ENCODE measurements at places on chromosomes 12 and 14. TPM values are rescaled to one million over a fixed set of nuclear protein-coding genes. Genes with fewer than 3 reads are reported as not detected.

GRCh38 chr12:94089891-94090290 is 58.5 kb upstream of the PLXNC1 start:
- no peak for DNase-seq
- no peaks in the 10 kb centered on the region for H3K4me1 ChIP-seq
- no peak overlapping the region for H3K27ac ChIP-seq
- H3K36me3 ChIP-seq, result no peaks in the 10 kb centered on the region

DNA sequence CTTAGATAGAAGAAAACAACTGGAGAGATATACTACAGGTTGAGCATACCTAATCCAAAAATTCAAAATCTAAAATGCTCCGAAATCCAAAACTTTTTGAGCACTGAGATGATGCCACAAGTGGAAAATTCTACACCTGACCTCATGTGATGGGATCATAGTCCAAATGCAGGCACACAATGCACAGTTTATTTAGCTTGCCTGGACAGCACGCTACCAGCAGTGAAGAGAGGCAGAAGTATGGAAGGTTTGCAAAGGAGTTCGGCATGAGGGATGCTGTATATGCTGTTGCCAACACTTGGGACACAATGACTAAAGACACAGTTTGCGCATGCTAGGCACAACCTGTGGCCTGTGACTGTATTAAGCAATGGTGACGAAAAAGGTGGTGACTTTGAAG is 58.1 kb upstream of the CAND1 start:
- H3K4me3 ChIP-seq, result no peak overlapping the region
- H3K27ac ChIP-seq, result no peak overlapping the region
- H3K36me3 ChIP-seq, result no peaks in the 10 kb centered on the region
- no peaks in the 10 kb centered on the region for H3K4me1 ChIP-seq
- no peak for DNase-seq

GRCh38 chr14:57009585-57010515 is 199.6 kb upstream of the OTX2 start:
- no peaks in the 10 kb centered on the region for H3K36me3 ChIP-seq
- no peaks in the 10 kb centered on the region for H3K4me1 ChIP-seq
- H3K27me3 ChIP-seq, result no peaks in the 10 kb centered on the region
- H3K27ac ChIP-seq, result no peak overlapping the region
- H3K4me3 ChIP-seq, result no peak overlapping the region
- no peak for DNase-seq

DNA sequence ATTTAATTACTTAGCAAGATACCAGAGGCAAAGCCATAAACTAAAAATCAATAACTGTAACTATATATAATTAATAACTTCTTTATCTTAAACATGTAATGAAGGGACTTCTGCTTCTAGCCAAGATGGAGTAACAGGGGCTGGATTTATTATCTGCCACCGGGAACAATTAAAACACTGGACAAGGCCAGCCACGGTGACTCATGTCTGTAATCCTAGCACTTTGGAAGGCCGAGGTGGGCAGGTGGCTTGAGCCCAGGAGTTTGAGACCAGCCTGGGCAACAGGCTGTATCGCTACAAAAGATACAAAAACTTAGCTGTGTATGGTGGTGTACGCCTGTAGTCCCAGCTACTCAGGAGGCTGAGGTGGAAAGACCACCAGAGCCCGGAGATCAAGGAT is 113.6 kb downstream of the TAOK3 start:
- no peak overlapping the region for H3K27ac ChIP-seq
- no peak overlapping the region for H3K4me3 ChIP-seq
- peaks cover 20% of the 10 kb centered on the region for H3K4me1 ChIP-seq
- H3K36me3 ChIP-seq, result peaks cover 9% of the 10 kb centered on the region
- DNase-seq, result no peak

Gene CCDC175
- not detected for total RNA-seq

DNA sequence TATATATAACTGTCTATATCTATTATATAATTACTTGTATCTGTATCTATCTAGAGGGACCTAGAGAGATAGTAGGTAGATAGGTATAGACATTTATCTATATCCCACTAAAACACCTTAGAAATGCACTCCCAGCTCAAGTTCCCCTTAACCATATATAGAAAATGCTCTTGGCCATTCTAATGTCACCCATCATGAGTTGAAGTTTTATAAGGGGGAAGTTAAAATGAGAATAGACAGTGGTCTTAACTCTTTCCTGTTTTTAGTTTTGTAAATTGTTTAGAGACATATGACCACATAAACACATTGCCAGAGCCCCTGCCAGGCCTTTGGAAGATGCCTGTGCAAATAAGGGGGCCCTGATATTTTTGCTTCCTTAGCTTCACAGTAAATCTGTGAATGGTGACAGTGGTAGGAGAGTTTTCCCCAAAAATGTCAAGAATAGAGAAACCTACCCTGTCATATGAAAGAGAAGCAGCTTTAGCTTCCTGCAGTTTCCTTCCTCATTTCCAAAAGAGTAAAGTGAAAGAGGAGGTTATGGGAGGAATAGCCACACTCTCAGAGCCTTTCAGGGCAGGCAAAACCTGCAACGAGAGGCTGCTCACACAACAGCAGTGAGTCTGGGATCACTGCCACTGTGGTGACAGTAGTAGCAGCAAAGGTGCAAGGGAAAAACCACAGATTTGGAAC is 45.5 kb downstream of the MGST1 start:
- DNase-seq, result no peak
- no peak overlapping the region for H3K4me3 ChIP-seq
- H3K27me3 ChIP-seq, result no peaks in the 10 kb centered on the region

DNA sequence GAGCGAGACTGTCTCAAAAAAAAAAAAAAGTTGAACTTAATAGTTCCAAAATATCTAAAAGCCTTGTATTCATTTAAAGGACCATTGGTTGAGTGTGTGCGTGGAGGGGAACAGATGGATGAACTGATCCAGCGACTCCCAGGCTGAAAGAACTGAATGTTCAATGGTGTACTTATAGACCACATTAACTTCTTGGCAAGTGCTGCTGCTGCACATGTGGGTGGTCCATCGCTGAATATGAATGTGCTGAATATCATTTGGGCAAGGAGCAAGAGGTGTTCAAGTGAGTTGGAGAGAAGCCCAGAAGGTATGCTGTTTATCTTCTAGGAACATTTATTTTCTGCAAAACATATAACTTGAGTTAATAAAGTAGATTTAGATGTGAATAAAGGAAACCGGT is 289.0 kb upstream of the RPL10L start:
- no peak overlapping the region for H3K4me3 ChIP-seq
- H3K27me3 ChIP-seq, result no peaks in the 10 kb centered on the region
- DNase-seq, result no peak
- H3K4me1 ChIP-seq, result no peaks in the 10 kb centered on the region

Gene NGB
- total RNA-seq, result not detected

- peak; percentile 15 for DNase-seq
- H3K27ac ChIP-seq, result no peak overlapping the region
- peaks cover 24% of the 10 kb centered on the region for H3K36me3 ChIP-seq
- H3K4me1 ChIP-seq, result peaks cover 23% of the 10 kb centered on the region
Observed at GRCh38 chr12:116561181-116561821, 2.1 kb downstream of the MAP1LC3B2 start.

DNA sequence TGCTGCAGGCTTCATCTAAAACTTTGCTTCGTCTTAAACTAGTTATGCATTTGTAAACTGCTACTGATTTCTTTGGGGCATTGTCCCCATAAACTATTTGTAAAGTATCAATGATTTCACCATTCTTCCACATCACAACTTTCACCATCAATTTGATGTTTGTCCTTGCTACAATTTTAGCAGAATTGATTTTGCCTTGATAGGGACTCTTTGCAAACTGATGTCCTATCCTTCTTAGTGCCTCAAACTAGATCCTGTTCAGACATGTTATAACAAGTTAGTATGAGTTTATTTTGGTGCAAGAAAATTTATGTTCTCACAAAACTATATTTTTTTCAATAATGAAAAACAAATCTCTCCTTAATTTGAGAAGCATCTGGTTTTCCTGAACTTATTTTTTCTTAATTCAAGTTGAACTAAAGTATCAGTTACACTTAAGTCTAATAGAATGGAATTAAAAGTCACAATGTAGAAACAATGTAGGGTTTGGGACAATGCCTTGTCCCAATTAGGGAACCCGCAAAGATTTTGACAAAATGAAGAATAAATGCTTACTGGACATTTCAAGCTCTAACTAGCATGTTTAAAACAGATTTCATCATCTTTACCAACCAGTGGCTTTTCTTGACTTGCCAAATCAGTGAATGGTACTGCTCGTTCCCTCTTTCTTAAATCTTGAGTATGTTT is 10.1 kb upstream of the ARID4A start:
- H3K4me1 ChIP-seq, result peaks cover 34% of the 10 kb centered on the region
- no peaks in the 10 kb centered on the region for H3K27me3 ChIP-seq
- DNase-seq, result no peak
- no peak overlapping the region for H3K4me3 ChIP-seq
- peaks cover 49% of the 10 kb centered on the region for H3K36me3 ChIP-seq
- peak overlapping the region; percentile 22 for H3K27ac ChIP-seq

GRCh38 chr12:59977779-59978178 is 381.9 kb downstream of the SLC16A7 start:
- no peak for DNase-seq
- H3K4me1 ChIP-seq, result no peaks in the 10 kb centered on the region
- H3K36me3 ChIP-seq, result no peaks in the 10 kb centered on the region
- H3K27ac ChIP-seq, result no peak overlapping the region

- no peak within 1 kb of the TSS for H3K27ac ChIP-seq
- no peak within 1 kb of the TSS for H3K4me3 ChIP-seq
- peaks cover 74% of the 10 kb centered on the region for H3K27me3 ChIP-seq
- H3K36me3 ChIP-seq, result no peaks in the 10 kb centered on the region
- no peak for DNase-seq
- no peaks in the 10 kb centered on the region for H3K4me1 ChIP-seq
Observed at GRCh38 chr12:46825591-46826414, at the start of gene SLC38A4. SLC38A4 (minus strand) TSS chr12:46825997; CDS start chr12:46793071, 32,926 bp downstream.

GRCh38 chr12:83199069-83199468 is 512.4 kb downstream of the TMTC2 start:
- no peak for DNase-seq
- no peaks in the 10 kb centered on the region for H3K4me1 ChIP-seq
- H3K27me3 ChIP-seq, result no peaks in the 10 kb centered on the region

Gene TRPV4
- total RNA-seq, result not detected

DNA sequence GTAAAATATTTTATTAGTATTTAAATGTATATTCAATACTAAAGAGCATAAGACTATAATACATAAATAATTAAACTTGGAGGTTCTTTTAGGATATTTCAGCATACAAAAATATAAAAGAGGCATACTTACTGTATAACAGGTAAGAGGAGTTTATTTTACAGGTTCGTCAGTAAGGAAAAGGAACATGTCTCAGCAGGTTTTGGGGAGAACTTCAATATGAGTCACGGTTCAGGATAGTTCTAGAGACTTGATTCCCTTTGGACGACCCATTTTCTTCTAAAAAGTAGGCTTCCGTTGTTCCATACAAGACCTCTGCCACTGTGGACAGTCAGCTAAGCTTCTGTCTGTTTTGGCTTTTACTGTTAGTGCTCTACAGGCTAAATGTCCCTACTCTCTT is 181.1 kb downstream of the ALX1 start:
- no peaks in the 10 kb centered on the region for H3K27me3 ChIP-seq
- no peak overlapping the region for H3K27ac ChIP-seq
- no peaks in the 10 kb centered on the region for H3K36me3 ChIP-seq
- no peak for DNase-seq

GRCh38 chr12:2893007-2893406 is 2.3 kb downstream of the TULP3 start:
- H3K36me3 ChIP-seq, result no peaks in the 10 kb centered on the region
- peaks cover 19% of the 10 kb centered on the region for H3K4me1 ChIP-seq
- H3K27ac ChIP-seq, result no peak overlapping the region

- no peak overlapping the region for H3K4me3 ChIP-seq
- no peak for DNase-seq
- H3K36me3 ChIP-seq, result no peaks in the 10 kb centered on the region
Observed at GRCh38 chr12:76340680-76341435, 7.4 kb downstream of the BBS10 start.

GRCh38 chr12:130775953-130776856 is 60.1 kb upstream of the RIMBP2 start:
- H3K4me3 ChIP-seq, result peak overlapping the region; percentile 80
- no peaks in the 10 kb centered on the region for H3K36me3 ChIP-seq
- no peak for DNase-seq
- H3K27me3 ChIP-seq, result peaks cover 39% of the 10 kb centered on the region
- peaks cover 5% of the 10 kb centered on the region for H3K4me1 ChIP-seq

All from natural killer cell treated with Interleukin-12 subunit alpha and Interleukin-12 subunit beta and Interleukin-15 and Interleukin-18, amount 100 ng/mL, for 72 hours (primary cell).